ENCODE measurements at places on chromosomes 6 and 20. TPM values are rescaled to one million over a fixed set of nuclear protein-coding genes. Genes with fewer than 3 reads are reported as not detected.

DNA sequence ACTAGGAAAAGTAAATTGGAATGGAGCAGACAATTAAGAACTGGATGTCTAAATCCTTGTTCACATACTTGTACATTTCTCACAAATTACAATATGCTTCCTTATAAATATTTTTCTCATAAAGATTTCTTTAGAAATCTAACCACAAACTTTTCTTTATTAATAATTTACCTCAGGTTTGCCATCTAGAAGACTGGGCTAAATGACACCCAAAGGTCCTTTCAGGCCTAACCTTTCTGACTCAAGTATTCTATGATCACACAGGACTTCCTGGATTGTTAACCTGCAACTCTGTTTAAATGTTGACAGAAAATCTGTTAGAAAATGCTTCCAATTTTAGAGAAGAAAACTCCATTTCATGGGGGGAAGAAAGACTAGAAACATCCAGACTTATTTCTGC lies 330.5 kb upstream of the MAP3K7 start:
- no peaks in the 10 kb centered on the region for H3K27me3 ChIP-seq
- H3K4me3 ChIP-seq: no peak overlapping the region
- H3K4me1 ChIP-seq: no peaks in the 10 kb centered on the region
- H3K36me3 ChIP-seq: no peaks in the 10 kb centered on the region
- H3K27ac ChIP-seq: no peak overlapping the region

DNA sequence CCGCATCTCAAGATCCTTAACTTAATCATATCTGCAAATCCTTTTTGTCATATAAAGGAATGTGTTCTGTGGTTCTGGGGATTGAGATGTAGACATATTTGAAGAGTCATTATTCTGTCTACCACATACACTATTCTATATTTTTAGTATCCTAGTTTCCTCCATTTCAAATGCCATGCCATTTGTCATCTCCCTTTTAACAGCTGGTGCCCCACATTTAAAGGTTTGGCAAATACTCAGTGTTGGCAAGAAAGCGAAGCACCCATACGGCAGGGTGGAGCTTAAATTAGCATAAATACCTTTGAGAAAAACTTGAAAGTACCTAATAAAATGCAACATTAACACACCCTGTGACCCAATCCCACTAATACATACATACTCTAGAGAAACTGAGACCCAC lies 31.7 kb downstream of the PAK5 start:
- H3K4me3 ChIP-seq: no peak overlapping the region
- H3K27ac ChIP-seq: no peak overlapping the region
- H3K4me1 ChIP-seq: no peaks in the 10 kb centered on the region
- H3K27me3 ChIP-seq: no peaks in the 10 kb centered on the region

DNA sequence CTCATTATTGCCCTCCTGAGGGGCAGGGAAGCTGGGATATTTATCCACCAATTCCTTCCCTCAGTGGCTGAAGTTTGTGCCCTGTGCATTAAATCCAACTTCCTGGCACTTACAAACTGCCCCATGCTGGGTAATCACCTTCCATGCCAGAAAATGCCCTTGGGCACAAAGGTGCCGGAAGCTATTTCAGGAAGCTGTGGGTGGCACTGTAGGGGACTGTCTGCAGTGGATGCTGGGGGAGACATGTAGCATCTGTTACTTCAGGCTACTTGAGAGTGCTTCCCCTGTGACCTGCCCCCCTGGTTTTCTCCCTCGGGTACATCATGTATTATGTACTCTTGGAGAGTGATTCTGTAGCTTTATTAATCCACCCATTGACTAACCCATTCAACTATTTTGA lies 24.7 kb upstream of the RALGAPA2 start:
- no peaks in the 10 kb centered on the region for H3K36me3 ChIP-seq
- DNase-seq: no peak
- no peak overlapping the region for H3K4me3 ChIP-seq
- H3K27me3 ChIP-seq: peaks cover 2% of the 10 kb centered on the region
- no peak overlapping the region for H3K27ac ChIP-seq

GRCh38 chr6:134577998-134578397 lies 260.1 kb upstream of the SGK1 start:
- no peak for DNase-seq
- H3K36me3 ChIP-seq: no peaks in the 10 kb centered on the region

- DNase-seq: no peak
- H3K4me3 ChIP-seq: no peak overlapping the region
- H3K27me3 ChIP-seq: no peaks in the 10 kb centered on the region
- H3K27ac ChIP-seq: no peak overlapping the region
- H3K36me3 ChIP-seq: no peaks in the 10 kb centered on the region
- no peaks in the 10 kb centered on the region for H3K4me1 ChIP-seq
These were observed 120.5 kb downstream of the RFX6 start for GRCh38 chr6:116997496-116997895.

GRCh38 chr6:138592749-138593123 lies 93.4 kb upstream of the NHSL1 start:
- H3K4me3 ChIP-seq: peak overlapping the region; percentile 13
- H3K27ac ChIP-seq: peak overlapping the region; percentile 84
- no peaks in the 10 kb centered on the region for H3K36me3 ChIP-seq
- H3K27me3 ChIP-seq: no peaks in the 10 kb centered on the region
- peaks cover 25% of the 10 kb centered on the region for H3K4me1 ChIP-seq

DNA sequence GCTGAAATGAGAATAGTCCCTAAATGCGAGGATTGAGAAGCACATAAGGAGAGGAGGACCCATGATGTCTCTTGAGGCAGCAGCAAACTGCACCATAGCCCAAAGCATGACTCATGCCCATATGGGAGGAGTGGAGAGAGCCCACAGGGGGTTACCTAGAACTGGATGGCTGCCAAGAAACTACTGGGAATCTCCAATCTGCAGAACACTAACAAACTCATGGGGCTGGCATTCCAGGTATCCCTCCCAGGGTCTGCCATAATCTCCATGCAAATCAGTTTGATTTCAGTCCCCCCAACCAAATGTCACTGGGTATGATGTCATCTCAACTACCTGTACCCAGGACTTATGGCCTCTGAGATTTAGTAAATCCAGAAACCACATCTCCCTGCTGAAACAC lies 410.5 kb downstream of the PTPRT start:
- no peaks in the 10 kb centered on the region for H3K27me3 ChIP-seq
- no peaks in the 10 kb centered on the region for H3K36me3 ChIP-seq

DNA sequence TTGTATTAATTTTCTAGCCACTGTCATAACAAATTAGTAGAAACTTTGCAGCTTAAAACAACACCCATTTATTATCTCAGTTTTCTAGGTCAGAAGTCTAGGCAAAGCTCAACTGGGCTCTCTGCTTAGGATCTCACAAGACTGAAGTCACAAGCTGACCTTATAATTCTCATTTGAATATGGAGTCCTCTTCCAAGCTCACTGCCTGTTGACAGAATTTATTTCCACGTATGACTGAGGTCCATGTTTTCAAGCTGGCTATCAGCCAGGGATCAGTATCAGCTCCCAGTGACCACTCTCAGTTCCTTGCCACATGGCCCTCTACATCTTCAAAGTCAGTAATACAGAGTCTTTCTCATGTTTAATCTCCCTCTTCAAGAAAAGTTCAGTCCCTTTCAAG lies 11.7 kb upstream of the HLA-DQB2 start:
- no peaks in the 10 kb centered on the region for H3K36me3 ChIP-seq
- H3K27me3 ChIP-seq: peaks cover 17% of the 10 kb centered on the region
- no peaks in the 10 kb centered on the region for H3K4me1 ChIP-seq
- H3K4me3 ChIP-seq: no peak overlapping the region

DNA sequence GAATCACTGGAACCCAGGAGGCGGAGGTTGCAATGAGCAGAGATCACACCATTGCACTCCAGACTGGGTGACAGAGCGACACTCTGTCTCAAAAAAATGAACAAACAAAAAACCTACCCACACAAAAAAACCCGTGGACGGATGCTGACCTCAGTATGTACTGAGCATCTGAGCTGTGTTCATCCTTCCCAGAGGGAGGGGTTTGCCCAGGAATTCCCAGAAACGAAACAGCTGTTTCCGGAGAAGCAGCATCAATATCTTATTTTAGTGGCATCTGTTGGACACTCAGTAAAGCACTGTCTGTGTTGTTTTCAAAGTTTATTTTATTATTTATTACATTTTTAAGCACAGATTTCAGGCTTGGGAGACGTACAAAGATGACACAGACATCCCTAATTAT lies 18.7 kb downstream of the NANP start:
- no peaks in the 10 kb centered on the region for H3K27me3 ChIP-seq
- H3K4me1 ChIP-seq: no peaks in the 10 kb centered on the region
- H3K4me3 ChIP-seq: no peak overlapping the region
- no peaks in the 10 kb centered on the region for H3K36me3 ChIP-seq

- H3K4me3 ChIP-seq: no peak overlapping the region
- no peak overlapping the region for H3K27ac ChIP-seq
- H3K4me1 ChIP-seq: peaks cover 9% of the 10 kb centered on the region
These were observed 39.3 kb downstream of the NINL start for GRCh38 chr20:25546048-25546447.

CLDN20 gene
- not detected for total RNA-seq

GLP1R gene
- not detected for total RNA-seq

SAMHD1 gene
- total RNA-seq: 16.8 TPM

ELOVL2 gene
- 27.8 TPM for total RNA-seq

TFAP2A gene
- 83.9 TPM for total RNA-seq
